ENCODE measurements at places on chromosomes 7 and 10. TPM values are rescaled to one million over a fixed set of nuclear protein-coding genes. Genes with fewer than 3 reads are reported as not detected.

ZNF425 gene
- 0.94 TPM for total RNA-seq

ITGB8 gene
- 5.4 TPM for total RNA-seq

MNX1 gene
- not detected for total RNA-seq

UMAD1 gene
- total RNA-seq: 13.0 TPM

KCNIP2 gene
- 40.6 TPM for total RNA-seq

HOXA6 gene
- total RNA-seq: 2.7 TPM
